CD4-positive, alpha-beta memory T cell (primary cell): ENCODE measurements at places on chromosomes 12 and 14. TPM values are rescaled to one million over a fixed set of nuclear protein-coding genes. Genes with fewer than 3 reads are reported as not detected.

GRCh38 chr12:12585115-12585863 lies 22.6 kb upstream of the DUSP16 start:
- DNase-seq, result no peak

DNA sequence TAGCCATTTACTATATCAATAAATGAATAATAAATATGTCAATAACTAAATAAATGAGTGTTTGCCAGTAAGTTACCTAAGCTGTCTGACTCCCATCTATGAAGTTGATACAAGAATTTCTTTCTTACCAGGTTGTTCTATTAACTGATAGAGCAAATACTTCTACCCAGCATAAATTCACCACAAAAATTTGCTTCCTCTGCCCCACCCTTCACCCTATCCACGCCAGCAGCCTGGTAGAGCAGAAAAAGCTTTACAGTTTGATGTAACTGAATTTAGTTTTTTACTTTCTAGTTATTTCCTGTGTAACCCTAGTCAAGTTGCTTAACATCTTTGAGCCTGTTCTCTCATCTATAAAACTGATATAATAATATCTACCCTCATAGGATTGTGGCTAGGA lies 94.9 kb upstream of the SLC16A7 start:
- no peak for DNase-seq

GRCh38 chr12:23950210-23950774 lies 822 bp upstream of the SOX5 start:
- no peak for DNase-seq

DNA sequence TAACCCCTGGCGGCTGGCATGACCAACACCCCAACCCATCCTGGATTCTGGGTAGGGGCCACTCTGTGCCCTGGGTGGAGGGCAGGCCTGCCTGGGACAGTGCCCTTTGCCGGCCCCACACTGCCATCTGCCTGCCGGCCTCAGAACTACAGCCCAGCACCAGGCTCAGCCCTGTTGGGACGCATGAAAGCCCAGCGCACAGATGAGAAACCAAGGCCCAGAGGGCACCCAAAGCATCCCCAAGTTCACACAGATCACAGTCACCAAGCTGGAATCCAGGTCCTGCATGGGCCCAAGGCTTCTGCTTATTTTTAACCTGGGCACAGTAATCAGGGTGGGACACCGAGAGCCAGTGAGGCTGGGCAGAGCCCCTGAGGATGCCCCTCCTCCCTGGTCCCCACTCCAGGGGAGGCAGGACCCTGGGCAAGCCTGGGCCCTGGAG lies 26.2 kb downstream of the RFLNA start:
- peak; percentile 38 for DNase-seq

DNA sequence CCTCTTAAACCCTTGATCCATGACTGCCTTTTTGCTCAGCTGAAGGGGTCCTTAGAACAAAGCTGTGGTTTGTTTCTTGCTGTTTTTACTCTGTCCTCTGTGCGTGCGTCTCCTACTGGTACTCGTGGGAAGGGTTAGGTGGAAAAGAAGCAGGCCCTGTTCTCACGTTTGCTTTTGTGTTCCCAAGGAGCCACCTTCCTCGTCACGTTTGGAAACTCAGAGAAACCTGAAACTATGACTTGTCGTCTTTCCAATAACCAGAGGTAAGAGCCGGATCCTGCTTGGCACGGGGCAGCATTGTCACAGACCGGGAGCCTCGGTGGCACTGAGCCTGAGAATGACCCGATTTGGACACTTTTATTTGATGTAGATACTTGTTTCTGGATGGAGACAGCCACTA lies 13.1 kb downstream of the ZFYVE21 start:
- no peak for DNase-seq

- no peak for DNase-seq
These were observed 51.9 kb downstream of the SYNE2 start for GRCh38 chr14:63904724-63905123.

DNA sequence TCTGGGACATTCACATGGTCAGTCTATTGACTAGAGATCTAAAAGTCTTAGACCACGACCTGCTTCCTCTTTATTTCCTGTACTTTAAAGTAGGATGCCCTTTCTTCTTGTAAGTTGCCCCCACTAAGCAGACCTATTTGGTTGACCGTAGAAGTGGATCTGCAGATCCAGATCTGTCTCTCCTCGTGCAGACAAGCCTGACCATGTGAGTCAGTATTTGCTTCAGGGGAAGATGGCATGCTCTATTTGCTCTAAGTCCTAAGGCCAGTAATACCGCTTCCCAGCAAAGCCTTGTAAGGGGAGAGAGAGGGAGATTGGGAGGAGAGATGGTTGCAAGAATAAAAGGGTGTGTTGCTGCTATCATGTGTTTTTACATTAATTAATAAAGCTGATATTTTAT lies 46.8 kb downstream of the KCNC2 start:
- DNase-seq, result no peak

GRCh38 chr14:102825307-102826095 lies 48.3 kb downstream of the TRAF3 start:
- no peak for DNase-seq

DNA sequence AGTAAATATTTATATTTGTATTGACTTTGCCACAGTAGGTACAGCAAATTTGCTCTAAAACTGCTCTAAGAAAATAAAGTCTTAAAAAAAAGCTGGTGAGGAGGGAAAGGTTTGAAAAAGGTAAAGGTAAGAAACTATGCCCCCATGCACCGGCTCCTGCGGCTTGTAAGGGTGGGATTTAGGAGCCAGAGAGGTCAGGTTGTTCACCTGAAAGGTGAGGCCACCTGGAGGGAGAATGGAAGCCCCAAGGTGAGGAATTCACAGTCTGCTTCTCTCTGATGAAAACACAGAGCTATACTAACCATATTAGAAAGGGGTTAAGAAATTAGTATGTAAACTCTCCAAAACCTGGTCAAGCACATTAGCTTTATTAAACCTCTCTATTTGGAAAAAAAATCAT lies 31.8 kb downstream of the CPM start:
- DNase-seq, result no peak

Gene NOVA1
- not detected for total RNA-seq

Gene REM2
- 4.6 TPM for total RNA-seq

Gene EMP1
- 5.8 TPM for total RNA-seq

Gene ADAMTS20
- not detected for total RNA-seq
